Regular cardiac myocyte (primary cell): ENCODE measurements at places on chromosomes 1 and 21. TPM values are rescaled to one million over a fixed set of nuclear protein-coding genes. Genes with fewer than 3 reads are reported as not detected.

CHI3L2 gene
- total RNA-seq, result 1.5 and 20.9 TPM in 2 replicates

NCSTN gene
- total RNA-seq, result 75.0 and 217 TPM in 2 replicates

ALG6 gene
- 10.7 and 11.6 TPM in 2 replicates for total RNA-seq

IL10 gene
- not detected in 2 replicates for total RNA-seq

LDLRAD2 gene
- 0.28 TPM in 1 of 2 replicates, not detected in the other for total RNA-seq

PRR9 gene
- not detected in 2 replicates for total RNA-seq

FCRLA gene
- 1.7 and 2.3 TPM in 2 replicates for total RNA-seq

TBX19 gene
- total RNA-seq, result 0.58 and 1.1 TPM in 2 replicates

WNT9A gene
- 0.28 and 0.38 TPM in 2 replicates for total RNA-seq

OR2W3 gene
- total RNA-seq, result 0.58 TPM in 1 of 2 replicates, not detected in the other

CLCA4 gene
- not detected in 2 replicates for total RNA-seq

GABRD gene
- not detected in 2 replicates for total RNA-seq

ADAM30 gene
- not detected in 2 replicates for total RNA-seq

KIF17 gene
- 1.3 and 5.1 TPM in 2 replicates for total RNA-seq

PLCH2 gene
- total RNA-seq, result under 0.01 and 0.38 TPM in 2 replicates
